ENCODE measurements at places on chromosomes 5 and 9.

- DNase-seq, result no peak
Observed at GRCh38 chr9:22813529-22813928, 366.9 kb downstream of the DMRTA1 start.

DNA sequence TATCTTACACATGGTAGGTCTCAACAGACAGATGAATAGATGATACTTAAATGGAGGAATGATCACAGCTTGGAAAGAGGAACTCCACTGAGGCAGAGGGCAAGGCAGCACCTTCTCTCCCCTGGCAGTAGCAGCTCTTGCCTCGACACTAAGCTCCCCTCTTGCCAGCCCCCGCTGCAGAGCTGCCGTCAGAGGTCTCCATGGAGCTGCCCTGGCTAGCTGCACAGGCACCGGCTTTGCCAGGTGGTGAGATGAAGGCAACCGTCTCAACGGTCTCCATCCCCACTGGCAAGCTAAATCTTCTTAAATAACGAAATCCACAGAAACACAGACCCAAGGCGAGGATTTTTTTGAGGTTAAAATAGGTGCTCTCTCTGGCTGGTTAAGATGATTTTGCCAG lies 81.2 kb downstream of the CRB2 start:
- no peak for DNase-seq

DNA sequence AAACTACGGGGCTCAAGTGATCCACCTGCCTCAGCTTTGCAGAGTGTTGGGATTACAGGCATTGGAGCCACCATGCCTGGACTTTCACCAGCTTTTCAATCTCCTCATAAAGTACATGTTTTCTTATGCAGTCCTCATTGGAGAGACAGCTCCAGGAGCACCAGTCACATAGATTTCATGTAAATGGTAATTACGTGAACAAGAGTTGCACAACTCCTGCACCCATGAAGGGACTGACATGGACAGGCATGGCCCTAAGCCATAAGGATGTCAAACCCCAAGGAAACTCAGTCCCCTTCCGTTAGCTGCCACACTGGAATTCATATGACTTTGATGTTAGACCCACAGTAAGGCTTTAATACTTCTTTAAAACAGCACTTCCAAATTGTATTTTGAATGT lies 7.6 kb upstream of the ADGRV1 start:
- no peak for DNase-seq

GRCh38 chr9:99851500-99851822 lies 29.8 kb downstream of the NR4A3 start:
- no peak for DNase-seq

- no peak for DNase-seq
Observed at GRCh38 chr5:75723378-75723777, 6.1 kb upstream of the POC5 start.

DNA sequence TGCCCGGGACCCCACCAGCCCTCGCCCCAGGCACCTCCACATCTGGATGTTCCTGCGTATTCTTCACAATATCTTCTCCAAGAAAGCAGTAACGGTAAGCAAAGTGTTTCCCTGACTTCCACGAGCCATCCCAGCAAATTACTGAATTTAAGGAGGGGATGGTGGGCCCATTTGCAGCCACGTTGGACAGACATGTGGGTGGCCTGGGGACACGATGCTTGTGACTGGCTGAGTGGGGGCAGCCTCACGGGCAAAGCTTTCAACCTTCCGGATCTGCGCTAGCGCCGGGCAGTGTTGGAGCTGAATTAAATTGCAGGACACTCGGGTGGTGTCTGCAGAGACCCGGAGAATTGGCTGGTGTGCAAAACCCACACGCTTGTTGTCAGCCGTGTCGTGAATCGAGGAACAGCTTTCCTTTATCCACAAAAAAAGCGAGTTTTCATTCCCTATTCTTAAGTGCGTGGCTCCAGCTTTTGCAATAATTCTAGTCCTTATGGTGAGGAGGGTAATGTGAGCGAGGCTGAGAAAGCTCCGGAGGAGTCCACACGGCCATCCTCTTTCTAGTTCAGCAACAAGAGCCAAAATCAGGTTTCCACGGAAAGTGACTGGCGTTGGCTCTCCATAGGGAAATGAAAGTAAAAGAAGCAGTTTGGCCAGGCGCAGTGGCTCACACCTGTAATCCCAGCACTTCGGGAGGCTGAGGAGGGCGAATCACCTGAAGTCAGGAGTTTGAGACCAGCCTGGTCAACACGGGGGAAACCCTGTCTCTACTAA lies 17.5 kb upstream of the CLPTM1L start:
- no peak for DNase-seq

DNA sequence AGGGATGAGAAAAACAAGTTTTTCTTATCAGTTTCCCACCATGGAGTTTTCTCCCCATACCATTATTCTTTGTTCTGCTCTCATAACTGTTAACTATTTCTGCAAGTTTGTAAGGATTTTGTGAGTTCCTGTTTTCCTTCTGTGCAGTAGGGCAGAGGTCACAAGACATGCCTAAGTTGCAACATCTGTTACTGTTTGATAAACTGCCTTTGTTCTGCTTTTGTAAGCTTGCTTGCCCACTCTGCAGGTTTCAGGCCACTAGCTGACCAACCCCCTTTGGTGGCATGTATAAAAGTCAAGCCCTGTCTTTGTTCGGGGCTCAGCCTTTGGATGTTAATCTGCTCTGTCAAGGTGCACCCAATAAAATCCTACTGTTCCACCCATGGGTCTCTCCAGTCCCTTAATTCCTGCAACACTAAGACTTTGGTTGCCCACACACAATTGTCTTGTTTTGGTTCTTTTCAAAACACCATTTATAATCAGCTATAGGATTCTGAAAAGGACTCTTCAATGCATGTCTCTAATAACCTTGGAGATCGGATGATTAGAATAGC lies 545.4 kb downstream of the CDH9 start:
- no peak for DNase-seq

DNA sequence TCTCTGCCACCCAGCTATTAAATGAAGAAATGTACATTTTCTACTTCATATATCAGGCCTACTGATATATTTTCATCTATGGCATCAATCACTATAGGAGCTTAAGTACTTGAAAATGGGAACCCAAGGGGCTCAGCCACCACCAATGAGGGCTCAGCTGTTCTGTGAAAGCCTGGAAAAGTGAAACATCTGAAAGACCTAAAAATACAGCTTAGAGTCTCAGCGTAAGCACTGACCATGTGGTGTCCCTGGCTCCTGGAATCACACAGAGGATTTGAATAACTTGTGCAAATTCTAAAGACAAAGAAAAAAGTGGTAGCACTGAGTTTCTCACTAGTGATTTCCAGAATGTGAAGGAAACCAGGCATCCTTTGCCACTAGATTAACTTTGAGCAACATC lies 64.5 kb downstream of the PTPRD start:
- no peak for DNase-seq

DNA sequence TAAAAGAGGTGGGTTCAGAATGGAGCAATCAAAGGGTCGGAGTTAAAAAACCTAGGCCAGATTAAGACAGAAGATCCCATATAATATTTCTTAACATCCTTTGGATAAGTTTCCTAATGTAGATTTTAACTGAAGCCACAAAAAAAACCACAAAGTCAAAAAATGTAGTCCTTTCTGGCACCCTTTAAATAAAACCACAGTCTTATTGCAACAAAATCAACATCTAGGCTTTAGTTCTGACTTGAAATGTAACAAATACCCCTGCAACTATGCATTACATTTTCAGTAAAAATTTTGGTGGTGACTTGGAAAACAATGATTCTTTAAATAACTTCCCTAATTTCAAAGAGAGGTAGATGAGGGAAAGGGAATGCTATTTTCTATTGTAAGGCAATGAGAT lies 109.2 kb downstream of the PSAT1 start:
- no peak for DNase-seq

- no peak for DNase-seq
Observed at GRCh38 chr9:121574774-121575519, 75.3 kb upstream of the GGTA1 start.

GRCh38 chr5:97044052-97044451 lies 98.4 kb downstream of the LIX1 start:
- DNase-seq, result no peak

DNA sequence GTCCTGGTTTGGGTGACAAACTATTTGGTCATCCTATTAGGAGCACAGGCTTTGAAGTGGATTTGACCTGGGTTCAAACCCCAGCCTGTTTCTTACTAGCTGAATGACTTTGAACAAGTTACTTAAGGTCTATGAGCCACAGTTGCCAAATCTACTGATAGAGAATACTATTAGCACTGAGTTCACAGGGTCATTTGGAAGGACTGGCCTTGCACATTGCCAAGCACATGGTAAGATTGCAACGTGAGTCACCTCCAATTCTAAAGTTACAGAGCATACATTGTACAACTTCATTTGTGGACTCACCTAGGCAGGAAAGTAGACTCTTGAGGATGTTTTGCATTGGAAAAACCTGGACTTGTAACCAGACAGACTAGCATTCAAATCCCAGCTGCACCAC lies 38.9 kb downstream of the MFAP3 start:
- DNase-seq, result no peak

DNA sequence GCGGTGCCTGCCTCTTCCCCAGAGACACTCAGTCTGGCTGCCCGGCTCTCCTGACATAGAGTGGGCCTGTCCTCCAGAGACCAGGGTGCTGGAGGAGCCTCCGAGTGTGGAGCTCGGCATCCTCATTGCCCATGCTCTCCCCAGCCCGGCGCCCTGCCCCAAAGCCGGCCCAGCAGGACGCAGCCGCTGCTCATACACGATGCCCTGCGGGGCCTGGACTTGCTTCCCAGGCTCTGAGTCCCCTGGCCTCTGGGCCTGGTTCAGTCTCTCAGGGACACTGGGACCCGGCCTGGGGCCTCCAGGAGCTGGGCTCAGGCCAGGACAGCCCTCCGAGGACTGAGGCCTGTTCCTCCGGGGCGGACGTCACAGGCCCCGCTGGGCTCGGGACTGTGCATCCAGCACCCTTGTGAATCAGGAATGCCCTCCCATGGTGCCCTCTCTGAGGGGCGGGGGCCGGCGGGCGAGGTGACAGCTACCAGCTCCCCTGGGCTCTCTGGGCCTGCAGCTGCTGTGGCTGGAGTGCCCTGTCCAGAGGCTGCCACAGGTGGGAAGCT lies 23.2 kb downstream of the TPPP start:
- DNase-seq, result no peak

DNA sequence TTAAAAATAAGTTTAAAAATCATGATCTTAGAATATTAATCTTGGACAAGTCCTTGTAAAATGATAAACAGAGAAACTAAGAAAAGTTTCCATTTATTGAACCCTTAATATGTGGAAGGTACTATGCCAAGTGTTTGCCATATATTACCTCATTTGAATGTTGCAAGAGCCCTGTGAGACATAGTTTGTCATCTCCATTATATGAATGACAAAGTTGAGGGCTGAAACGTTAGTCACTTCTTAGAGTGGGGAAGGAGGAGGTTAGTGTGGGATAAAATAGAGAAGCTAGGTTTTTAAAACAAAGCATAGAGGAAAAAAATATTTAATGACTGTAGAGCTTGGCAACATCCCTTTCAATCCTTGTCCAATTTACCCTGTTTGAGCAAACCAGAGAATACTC lies 2.0 kb downstream of the TNC start:
- peak; percentile 86 for DNase-seq

Data from HS-5 (cell line).